ENCODE measurements at places on chromosomes 2 and 18. TPM values are rescaled to one million over a fixed set of nuclear protein-coding genes. Genes with fewer than 3 reads are reported as not detected.

Gene RNU2-63P
- not detected for total RNA-seq

GRCh38 chr2:12334412-12334966 lies 382.2 kb upstream of the TRIB2 start:
- no peaks in the 10 kb centered on the region for H3K36me3 ChIP-seq
- no peaks in the 10 kb centered on the region for H3K4me1 ChIP-seq
- no peak overlapping the region for H3K4me3 ChIP-seq
- DNase-seq = no peak
- no peaks in the 10 kb centered on the region for H3K27me3 ChIP-seq
- H3K27ac ChIP-seq = no peak overlapping the region

Gene SH3RF3
- total RNA-seq = 1.9 TPM

Gene CTLA4
- not detected for total RNA-seq

DNA sequence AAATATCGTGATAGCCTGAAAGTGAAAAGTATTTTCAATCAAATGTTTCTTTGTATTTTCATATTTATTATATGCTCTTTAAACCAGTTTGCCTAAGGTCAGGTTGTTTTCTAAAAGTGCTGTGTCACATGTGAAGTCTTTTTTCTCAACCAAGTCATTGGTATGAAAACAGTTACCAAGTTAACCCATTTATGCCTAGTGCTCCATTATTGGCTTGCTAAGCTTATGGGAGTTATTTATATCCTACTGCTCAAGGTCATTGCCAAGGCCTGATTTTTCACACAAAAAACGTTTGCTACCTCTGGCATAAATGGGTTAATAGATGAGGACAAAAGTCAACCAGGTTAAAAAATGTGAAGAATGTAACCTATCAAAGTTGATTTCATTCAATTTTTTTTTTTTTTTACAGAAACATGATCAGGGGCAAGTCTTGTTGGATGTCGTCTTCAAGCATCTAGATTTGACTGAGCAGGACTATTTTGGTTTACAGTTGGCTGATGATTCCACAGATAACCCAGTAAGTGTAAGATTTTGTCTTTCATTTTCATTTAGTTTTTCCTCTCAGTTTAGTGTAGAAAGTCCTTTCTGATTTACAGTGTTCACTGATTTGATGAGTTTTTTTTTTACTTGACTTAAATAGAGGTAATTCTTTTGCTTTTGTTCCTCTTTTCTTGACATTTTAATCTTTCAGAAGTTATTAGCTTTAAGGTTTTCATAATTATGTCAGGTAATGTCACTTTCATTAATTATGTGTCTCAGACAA lies 102.6 kb downstream of the PTPN4 start:
- DNase-seq = no peak
- no peak overlapping the region for H3K27ac ChIP-seq
- H3K36me3 ChIP-seq = no peaks in the 10 kb centered on the region
- H3K4me3 ChIP-seq = no peak overlapping the region
- no peaks in the 10 kb centered on the region for H3K27me3 ChIP-seq
- H3K4me1 ChIP-seq = no peaks in the 10 kb centered on the region

GRCh38 chr2:7458066-7458465 lies 540.9 kb downstream of the RNF144A start:
- no peak overlapping the region for H3K4me3 ChIP-seq
- H3K36me3 ChIP-seq = no peaks in the 10 kb centered on the region
- no peak overlapping the region for H3K27ac ChIP-seq
- H3K4me1 ChIP-seq = no peaks in the 10 kb centered on the region
- H3K27me3 ChIP-seq = no peaks in the 10 kb centered on the region

DNA sequence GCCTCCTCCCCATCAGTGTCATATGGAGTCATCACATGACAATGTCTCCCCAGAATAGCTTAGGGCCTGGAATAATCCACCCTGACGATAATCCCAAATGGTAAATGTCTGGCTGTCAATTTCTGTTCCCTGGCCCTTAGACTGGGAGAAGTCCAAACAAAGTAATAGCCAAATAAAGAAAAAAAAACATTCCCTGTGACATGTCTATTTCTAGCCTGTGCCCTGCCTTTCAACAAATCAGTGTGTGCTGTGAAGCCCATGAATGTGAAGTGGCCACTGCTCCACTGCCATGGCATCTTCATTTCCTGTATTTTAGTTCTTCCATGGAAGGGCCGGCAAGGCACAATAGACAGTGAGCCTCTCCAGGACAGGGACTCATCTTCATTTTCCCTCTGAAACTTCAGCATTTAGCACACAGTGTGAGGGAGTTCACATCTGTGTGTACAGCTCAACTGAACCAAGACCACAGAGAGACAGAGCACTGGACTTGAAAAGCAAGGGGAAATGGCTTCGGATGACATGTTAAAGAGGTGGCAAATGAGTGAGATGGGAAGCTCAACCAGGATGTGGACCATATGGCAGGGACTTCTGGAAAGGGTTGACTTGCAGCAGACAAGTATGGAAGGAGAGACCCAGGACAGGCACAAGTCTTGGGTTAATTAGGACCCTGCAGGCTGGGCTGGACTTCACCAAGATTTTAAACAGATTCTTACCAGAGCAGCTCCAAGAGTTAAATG lies 140.0 kb downstream of the ANTXR1 start:
- no peaks in the 10 kb centered on the region for H3K36me3 ChIP-seq
- no peak overlapping the region for H3K4me3 ChIP-seq
- DNase-seq = no peak
- H3K27ac ChIP-seq = no peak overlapping the region
- no peaks in the 10 kb centered on the region for H3K4me1 ChIP-seq

- no peak for DNase-seq
- no peak overlapping the region for H3K4me3 ChIP-seq
- H3K27ac ChIP-seq = no peak overlapping the region
- H3K36me3 ChIP-seq = no peaks in the 10 kb centered on the region
- H3K27me3 ChIP-seq = no peaks in the 10 kb centered on the region
- H3K4me1 ChIP-seq = no peaks in the 10 kb centered on the region
Measured at GRCh38 chr18:23356424-23356823, 96.7 kb upstream of the RIOK3 start.

DNA sequence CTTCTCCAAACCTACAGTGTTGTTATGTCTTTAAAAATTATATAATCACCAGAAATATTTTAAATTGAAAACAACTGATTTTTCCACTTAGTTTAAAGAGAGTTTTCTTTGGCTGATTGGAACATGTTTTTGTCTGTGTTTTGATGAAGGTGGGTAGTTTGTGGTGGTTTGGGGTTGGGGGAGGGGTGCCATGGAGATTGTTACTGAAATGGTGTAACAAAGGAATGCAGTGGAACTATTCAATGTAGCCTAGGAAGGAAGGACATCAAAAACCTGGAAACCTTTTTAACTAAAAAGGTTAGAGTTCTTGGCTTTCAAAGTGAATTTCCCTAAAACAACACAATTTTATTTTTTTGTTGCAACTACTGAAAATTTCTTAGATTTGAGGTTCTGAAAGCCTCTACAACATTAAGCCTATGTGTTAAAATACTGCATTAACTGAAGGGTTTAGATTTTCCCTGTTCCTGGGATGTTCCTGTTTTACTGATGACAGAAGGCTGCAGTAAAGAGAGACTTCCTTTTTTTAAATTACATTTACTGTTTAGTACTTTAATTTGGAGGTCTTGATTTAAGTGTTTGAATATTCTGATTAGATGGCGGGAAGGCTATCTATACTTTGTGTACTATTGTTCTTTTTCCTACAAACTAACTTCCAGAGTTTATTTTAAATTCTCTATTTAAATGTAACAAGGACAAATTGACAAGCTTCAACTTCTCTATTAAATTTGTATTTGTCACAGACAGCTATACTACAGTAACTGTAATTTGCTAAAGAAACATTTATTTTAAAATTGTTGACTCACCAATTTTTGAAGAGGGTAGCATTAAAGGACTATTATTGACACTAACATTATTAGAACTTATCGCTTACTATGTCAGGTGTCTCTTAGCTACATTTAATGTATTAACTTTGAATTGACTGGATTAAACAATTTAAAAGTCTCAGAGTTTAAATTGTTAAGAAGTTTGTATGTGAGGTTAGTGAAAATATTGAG lies 87.7 kb downstream of the LIMS1 start:
- H3K27me3 ChIP-seq = no peaks in the 10 kb centered on the region
- H3K27ac ChIP-seq = peak overlapping the region; percentile 42
- H3K4me3 ChIP-seq = peak overlapping the region; percentile 18

- no peak overlapping the region for H3K4me3 ChIP-seq
- no peaks in the 10 kb centered on the region for H3K36me3 ChIP-seq
- DNase-seq = no peak
- H3K4me1 ChIP-seq = no peaks in the 10 kb centered on the region
Measured at GRCh38 chr2:193693758-193694157, 1499.0 kb upstream of the TMEFF2 start.

DNA sequence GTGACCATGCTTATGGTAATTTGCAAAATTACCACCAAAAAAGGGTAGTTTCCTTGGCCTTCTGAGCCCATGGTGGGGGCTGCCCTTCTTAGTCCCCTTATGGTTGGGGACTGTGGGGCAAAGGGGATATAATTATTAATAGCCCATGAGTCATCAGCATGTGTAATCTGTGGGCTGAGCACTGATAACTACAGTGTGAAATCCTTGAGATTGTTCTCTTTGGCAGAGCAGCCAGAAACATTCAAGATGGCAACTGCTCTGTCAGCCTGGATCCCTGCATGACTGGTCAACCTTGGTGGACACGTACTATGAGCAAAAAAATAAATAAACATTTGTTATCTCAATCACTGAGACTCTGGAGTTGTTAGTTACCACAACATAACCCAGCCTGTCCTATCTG lies 61.3 kb downstream of the MGAT4A start:
- no peaks in the 10 kb centered on the region for H3K27me3 ChIP-seq
- no peak overlapping the region for H3K4me3 ChIP-seq
- DNase-seq = no peak
- H3K27ac ChIP-seq = no peak overlapping the region

GRCh38 chr2:153575171-153575853 lies 96.8 kb upstream of the RPRM start:
- DNase-seq = no peak
- no peaks in the 10 kb centered on the region for H3K4me1 ChIP-seq
- H3K4me3 ChIP-seq = no peak overlapping the region
- H3K36me3 ChIP-seq = no peaks in the 10 kb centered on the region
- no peaks in the 10 kb centered on the region for H3K27me3 ChIP-seq

DNA sequence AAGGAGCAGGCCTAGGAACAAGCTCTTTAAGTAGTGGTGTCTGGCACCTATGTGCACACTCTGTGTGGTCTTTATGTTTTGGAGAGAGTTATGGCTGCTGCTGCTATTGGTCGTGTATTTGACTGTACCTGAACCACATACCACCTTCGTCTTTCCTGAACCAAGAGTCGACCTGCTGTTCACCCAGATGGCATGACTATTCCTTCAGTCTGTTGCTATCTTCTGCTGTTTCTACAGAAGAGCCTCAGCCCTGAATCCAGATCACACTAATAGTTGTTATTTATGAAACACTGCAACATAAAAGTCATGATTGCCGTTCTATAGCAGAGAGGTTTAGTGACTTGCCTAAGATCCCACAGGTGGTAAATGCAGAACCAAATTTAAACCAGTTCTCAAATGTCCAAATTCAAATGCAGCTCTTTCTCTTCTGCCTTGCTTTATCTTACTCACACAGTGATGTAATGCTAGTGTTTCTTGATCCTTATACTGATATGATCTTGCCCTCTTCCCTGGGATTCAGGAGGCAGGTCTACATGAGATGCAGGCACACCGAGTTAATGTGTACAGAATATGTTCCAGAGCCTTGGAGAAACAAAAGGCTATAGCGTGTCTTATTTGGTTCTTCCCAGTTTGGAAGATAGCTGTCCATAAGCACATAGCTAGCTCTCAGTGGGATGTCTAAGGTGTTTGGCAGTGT lies 122.1 kb upstream of the FOSL2 start:
- DNase-seq = no peak
- no peaks in the 10 kb centered on the region for H3K4me1 ChIP-seq
- H3K27me3 ChIP-seq = no peaks in the 10 kb centered on the region
- peak overlapping the region; percentile 82 for H3K27ac ChIP-seq
- no peaks in the 10 kb centered on the region for H3K36me3 ChIP-seq

- no peak overlapping the region for H3K4me3 ChIP-seq
- H3K36me3 ChIP-seq = no peaks in the 10 kb centered on the region
- no peak overlapping the region for H3K27ac ChIP-seq
Measured at GRCh38 chr2:31131871-31132270, 6.4 kb downstream of the GALNT14 start.

DNA sequence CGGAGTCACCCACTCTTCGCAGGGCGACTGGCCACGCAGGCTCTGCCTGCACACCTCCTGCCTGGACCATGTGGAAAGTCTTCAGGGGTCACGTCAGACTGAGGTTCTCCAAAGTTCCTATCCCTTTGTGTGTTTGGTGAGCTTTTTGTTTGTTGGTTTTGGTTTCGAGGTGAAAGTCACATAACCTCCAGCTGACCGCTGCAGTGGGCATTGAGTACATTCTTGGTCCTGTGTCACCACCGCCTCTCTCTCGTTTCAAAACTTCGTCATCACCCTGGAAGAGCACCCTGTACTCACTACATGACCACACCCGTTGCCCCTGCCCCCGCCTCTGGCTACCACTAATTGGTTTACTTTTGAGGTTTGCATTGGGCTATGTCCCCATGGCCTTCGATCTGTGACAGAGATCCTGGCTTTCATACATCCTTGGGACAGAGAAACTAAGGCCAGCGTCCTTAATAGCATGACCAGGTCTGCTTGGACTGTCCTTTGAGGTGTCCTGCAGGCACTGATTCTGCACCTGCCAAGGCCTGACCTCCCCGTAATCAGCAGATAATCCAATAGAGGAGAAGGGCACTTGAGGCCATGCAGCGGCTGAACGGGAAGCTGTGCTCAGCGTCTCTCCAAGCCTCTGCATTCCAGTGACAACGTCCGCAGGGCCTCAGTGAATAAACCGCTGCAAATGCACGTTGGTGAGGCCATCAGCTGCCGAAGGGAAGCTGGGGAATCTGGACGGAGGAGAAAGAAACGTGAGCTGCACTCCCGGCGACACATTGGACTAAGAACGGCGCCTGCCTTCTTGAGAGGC lies 46.8 kb downstream of the SH3BP4 start:
- no peaks in the 10 kb centered on the region for H3K27me3 ChIP-seq
- H3K27ac ChIP-seq = no peak overlapping the region
- DNase-seq = peak; percentile 60
- no peaks in the 10 kb centered on the region for H3K36me3 ChIP-seq

GRCh38 chr2:75790814-75791467 lies 80.2 kb upstream of the GCFC2 start:
- H3K4me1 ChIP-seq = no peaks in the 10 kb centered on the region
- H3K4me3 ChIP-seq = no peak overlapping the region
- DNase-seq = no peak
- no peak overlapping the region for H3K27ac ChIP-seq
- no peaks in the 10 kb centered on the region for H3K36me3 ChIP-seq

DNA sequence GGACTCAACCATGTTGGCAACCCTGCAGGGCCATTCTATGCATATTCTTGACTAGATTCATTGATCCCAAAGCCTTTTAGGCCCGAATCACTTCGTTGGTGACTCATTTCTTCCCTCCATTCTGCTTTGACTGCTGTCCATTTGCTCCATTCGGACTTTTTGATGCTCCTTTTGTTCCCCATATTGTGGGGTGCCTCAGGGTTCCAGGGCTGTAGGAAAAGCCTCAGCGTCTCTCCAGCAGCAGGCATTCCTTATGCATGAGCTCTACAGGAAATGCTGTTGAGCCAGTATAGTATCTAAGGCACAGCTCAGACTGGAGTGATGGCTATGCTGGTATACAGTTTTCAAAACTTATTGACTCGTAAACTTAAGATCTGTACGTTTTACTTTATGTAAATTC lies 292.6 kb downstream of the PRKCE start:
- no peak overlapping the region for H3K4me3 ChIP-seq
- DNase-seq = no peak
- H3K27me3 ChIP-seq = no peaks in the 10 kb centered on the region
- no peaks in the 10 kb centered on the region for H3K36me3 ChIP-seq
- no peaks in the 10 kb centered on the region for H3K4me1 ChIP-seq

- peaks cover 4% of the 10 kb centered on the region for H3K4me1 ChIP-seq
- DNase-seq = no peak
- H3K36me3 ChIP-seq = no peaks in the 10 kb centered on the region
Measured at GRCh38 chr2:132978840-132979239, 308.8 kb upstream of the LYPD1 start.
